MM.1S (cell line): ENCODE measurements at places on chromosomes 5 and 9.
A peak's percentile ranks its signal among the peaks of the same experiment; 100 is the strongest.

DNA sequence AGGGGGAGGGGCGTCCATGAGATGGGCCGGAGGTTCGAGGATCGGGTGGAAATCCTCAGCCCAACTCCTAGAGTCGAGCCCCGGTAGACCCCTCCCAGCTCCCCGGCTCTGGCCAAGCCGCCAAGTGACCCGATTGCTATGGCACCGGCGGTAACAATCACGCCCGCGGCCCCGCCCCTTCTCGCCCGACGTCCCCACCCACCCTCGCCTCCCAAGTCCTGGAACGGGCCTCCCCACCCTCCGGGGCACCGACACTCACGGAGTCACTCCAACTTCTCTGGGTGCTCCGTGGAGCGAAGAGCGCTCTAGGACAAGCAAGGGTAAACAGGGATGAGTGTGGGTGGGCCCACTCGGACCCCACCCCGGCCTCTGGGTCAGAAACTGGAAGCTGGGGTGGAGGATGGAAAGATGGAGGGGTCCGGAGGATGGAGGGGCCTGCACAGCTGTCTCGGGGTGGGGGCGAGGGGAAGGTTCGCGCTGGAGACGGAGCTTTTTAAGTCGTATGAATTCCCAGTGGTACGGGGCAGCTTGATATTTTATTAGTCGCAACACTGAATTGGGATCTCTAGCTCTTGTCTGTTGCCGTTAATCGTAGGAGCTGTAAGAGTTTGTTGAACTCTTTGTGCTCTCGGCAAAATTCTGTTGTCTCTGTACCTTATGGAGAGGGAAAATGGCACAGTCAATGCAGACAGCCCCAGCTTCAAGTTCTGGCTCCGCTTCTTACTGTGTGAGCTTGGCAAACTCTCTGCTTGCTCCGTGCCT is at the start of gene SPACA9:
SPACA9 (plus strand) TSS at position 204 of the 762 bp plus-strand sequence. CDS start 5,050 bp downstream, outside the sequence.
- DNase-seq = no peak

DNA sequence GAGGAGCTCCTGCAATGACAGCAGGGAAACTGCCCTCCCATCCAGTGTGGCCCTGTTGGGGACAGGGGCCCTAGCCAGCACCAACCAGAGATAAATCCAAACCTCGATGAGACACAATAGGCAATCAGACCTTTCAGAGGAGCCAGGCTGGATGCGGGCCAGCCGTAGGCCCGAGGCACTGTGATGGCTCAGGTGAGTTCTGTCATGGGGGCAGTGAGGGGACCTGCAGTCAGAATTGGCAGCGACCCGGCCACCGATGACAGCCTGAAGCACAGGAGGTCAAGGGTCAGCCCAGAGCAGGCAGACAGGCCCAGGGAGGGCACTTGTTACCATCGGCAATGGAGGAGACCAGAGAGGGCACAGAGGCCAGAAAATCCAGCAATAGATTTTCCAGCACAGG is 90.8 kb downstream of the FRMD3 start:
- DNase-seq = no peak

DNA sequence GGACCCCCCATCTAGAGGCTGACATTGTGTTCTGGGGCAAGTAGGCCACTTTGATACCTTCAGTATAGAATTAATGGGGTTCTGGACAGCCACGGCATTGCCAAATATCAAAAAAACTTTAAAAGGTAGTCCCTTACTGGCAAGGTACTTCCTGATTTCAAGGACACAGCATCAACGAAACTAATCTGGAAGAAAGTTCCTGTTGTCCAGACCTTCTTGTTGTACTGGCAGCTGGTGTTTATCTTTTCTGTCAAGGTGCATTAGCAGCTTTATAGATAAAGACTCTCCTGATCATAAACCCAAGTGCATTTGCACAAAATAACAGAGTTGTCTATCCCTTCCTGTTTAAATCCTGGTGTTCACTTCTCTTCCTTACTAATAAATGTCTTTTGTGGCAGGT is 23.7 kb upstream of the GOLGA1 start:
- DNase-seq = no peak

GRCh38 chr5:160799184-160799583 is 52.8 kb downstream of the ATP10B start:
- peak; percentile 18 for DNase-seq

DNA sequence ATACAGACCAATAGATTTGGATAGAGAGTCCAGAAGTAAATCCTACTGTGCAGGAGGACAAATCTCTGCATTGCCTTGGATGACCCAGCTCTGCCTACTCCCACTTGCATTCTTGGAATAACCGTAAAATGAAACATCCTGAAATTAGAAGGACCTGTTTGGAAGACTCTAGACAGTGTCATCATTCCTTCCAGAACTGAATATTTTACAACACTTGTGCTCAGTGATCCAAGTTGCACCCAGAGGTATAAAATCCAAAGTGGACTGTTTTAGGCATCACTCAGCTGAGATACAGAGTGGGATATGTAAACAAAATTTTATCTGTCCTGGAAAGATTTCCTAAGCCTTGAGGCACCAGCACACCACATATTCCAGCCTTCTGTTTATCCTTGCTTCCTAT is 43.7 kb downstream of the OR2Y1 start:
- no peak for DNase-seq

DNA sequence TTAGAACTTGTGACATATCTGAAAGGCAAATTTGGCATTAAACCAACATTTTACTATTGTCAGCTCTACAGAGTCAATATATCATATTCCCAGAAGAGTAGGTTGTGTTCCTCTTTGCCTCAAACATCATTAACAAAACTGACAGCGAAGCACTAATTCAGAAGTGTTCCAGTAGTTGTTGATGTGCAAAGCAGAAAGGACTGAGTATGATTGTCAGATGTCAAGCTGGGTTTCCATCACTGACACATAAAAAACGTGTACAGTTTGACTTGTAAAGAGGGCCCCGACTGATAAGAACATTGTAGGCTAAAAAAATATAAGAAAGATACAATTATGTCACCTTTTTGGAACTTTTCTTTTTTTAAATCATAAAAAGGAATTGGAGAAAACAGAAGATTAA is 101.5 kb upstream of the ZNF608 start:
- DNase-seq = no peak

DNA sequence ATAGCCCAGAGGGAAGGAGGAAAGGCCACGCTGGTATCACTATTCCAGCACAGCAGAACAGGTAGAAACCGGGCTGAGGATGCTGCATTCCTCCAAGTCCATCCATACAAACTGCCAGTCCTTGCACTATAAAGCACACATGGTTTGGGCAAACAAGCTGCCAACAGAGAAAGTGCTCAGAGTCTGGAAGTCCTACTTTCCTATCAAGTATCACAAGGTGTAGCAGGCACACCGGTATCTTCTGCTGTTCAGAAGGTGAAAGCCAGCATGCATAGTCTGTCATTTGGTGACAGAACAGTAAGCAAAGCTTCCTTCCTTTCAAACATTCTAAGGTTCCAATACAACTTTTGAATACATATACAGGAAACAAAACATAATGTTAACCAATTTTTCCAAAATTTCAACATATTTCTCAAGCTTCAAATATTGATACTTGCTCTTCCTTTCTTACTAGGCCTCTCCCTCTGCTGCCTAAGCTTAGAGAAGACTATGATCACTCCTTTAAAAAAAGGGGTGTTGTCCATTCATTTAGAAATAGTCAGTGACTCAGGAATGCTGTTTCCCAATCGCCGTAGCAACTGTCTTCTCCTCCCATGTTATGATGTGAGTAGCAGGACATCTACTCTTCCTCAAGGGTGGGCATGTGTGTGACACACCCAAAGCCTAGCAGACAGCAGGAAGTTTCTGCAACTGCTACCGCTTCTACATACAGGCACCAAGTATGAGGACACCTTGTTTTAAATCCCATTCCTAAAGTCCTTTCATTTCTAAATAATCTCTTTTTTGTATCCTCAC is 14.7 kb downstream of the DIAPH1 start:
- DNase-seq = peak; percentile 22

GRCh38 chr5:87185838-87186237 is 81.8 kb upstream of the RASA1 start:
- peak; percentile 68 for DNase-seq

DNA sequence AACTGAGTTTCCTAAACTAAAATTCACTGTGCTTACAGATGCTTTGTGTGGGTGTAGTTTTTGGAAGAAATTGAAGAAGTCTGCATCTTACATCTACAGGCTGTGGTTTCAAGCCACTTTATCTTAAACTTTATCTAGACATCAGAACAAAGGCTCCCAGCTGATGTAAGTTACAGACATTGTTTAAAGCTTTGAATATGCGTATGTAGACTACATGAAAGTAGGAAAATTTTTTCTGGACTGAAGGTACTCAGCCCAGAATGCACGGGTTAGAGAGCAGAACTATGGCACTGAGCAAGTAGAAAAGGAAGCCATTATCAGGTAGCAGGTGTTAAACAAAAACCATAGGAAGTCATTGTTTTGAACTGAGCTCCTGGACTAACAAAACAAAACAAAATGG is 185.4 kb downstream of the TTC39B start:
- no peak for DNase-seq

GRCh38 chr5:143435210-143435657 is 31.7 kb upstream of the NR3C1 start:
- DNase-seq = peak; percentile 56
